ENCODE measurements at places on chromosomes 1 and 21.
A peak's percentile ranks its signal among the peaks of the same experiment; 100 is the strongest.

GRCh38 chr1:25161981-25162380, 70.3 kb downstream of the SYF2 start:
- no peak for DNase-seq

DNA sequence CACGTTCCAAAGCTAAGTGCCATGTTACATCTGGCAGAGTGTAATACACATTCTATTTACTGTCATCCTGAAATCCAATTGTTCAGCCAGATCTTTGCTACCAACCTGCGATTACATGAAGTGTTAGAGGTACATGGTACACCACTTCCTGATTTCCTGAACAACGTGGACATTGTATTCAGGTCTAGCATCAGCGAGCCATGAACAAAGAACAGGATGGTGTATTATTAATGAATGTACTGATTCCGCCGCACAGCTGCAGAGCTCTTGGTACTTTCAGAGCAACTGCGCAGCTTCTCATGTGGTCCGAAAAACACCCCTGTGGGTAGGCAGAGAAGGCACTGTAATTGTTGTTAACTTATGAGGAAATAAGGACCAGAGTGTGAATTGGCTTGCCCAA, 511.4 kb downstream of the AJAP1 start:
- DNase-seq = no peak

GRCh38 chr1:30726236-30726635, 2.9 kb upstream of the MATN1 start:
- DNase-seq = no peak

DNA sequence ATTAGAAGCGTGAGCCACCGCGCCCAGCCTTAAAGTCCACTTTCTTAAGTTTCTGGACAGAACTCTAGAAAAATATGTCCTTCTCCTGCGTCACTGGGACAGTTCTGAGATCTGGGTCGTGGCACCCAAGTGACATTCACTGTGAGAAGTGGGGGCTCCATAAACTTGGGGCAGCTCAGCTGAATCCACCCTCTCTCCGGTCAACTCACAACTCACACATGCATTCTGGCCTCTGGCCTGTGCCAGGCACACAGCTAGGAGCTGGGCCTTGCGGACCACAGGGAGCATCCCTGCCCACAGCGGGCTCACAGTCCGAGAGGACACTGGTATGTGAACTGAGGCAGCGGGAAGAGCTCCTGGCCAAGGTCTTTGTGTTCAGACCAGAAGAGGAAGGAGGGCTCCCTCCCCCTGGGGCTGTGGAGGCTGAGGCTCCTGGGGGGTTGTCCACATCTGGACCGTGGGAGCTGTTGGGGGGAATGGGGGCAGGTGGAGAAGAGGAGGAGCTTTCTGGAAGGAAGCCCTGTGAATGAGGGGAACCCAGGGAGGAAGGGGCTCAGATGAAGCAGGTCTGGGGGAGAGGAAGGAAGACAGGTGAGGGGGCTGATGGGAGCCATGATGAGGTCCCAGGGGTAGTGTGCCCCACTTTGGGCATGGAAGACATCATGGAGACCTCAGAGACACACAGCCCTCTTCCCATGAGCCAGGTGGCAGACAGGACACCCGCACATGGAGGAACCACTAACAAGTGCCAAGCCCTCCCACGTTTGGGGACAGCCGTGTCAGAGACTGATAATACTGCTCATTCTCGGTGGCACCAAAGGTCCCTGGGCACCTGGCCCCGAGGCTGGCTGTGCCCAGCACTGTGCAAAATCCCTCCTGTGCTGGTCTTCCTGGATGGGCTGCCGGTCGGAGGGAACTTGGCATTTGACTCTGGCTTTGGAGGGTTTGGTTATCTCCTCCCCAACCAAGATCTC, 191.0 kb upstream of the VAMP3 start:
- DNase-seq = no peak

DNA sequence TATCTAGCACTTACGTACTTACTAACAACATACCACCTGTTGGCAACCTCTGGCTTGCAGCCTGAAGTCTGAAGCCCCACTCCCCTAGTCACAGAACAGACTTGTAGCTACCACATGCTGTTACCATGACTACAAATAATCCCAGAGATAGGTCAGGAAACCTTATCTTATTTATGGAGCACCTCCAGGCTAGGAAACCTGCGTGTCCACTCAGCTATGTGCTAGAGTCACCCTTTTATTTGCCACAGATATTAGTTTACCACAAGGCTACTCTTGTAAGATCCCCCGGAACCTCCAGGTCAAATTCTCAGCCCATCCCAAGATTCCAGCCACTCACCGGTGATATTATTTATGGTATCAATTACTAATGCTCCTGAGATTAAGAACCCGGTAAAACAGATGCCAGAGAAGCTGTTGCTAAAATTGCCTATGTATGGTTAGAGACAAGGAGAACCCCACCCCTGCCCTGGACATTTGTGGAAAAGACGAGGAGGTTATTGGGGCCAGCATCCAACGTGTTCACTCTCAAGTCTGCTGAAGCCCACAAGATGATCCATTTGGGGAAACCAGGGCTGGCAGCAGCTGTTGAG, 116.5 kb downstream of the TBX15 start:
- no peak for DNase-seq

GRCh38 chr21:39156024-39156423, 27.2 kb downstream of the PSMG1 start:
- DNase-seq = no peak

DNA sequence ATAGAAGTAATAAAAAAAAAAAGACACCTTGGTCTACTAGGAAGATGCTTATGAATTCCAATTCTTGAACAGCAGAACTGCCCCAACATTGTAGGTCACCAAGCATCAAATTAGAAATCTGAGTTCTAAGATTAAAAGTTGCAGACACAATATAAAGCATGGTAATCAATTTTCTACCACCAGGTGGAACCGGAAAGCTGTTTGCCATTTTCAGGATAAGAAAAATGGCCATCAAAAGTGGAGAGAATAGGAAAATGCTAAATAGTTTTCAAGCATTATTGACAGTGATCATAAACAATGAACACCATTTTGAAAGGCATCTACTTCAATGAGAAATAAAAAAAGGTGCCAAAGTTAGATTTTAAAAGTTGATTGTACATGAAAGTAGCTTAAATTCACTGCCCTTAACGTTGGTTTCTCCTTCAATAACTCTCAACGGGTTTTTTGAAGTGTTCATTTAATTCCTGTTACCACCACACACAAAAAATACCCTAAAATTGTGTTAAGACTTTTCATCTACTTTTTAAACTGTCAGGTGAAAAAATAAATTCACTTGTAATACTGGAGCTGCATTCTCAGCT, 252.9 kb downstream of the KCNT2 start:
- DNase-seq = no peak

DNA sequence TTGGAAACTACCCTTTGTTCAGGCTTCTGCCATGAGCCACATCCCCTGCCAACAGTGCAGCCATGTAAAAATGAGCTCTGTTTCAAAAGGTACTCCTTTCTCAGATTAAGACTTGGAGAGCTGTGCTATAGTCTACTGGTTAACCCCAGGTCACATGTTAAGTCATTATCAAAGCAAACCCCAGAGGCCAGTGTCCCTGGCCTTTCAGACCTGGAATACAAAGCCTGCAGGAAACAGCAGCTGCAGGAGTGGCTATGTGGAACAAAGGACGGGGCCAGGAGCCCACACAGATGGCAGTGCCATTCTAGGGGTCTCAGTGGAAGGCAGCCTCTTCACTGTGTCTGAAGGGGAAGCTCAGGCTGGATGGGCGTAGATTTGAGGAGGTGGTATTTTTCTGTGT, 6.7 kb downstream of the ZNF496 start:
- DNase-seq = peak; percentile 95

- DNase-seq = no peak
These were observed 241.6 kb upstream of the DUSP10 start for GRCh38 chr1:221983444-221983843.

- DNase-seq = peak; percentile 47
These were observed 565 bp downstream of the WLS start for GRCh38 chr1:68231627-68232288.

DNA sequence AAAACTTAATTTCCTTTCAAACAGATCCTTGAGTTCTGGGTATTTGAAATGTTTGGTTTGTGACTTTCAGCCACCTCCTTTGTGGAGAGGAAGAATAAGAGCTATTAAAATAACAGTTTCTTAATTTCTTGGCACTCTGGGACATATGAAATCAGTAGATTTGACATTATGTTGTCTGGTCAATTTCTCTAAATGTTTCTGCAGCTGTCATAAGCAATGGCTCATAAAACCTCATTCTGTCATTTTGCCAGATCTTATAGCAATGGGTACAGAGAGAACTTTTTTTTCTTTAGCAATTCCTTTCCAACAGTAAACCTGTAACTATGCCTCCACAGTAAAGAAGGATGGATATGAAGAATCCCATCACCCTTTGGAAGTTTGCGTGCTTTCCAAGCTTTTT, 52.6 kb downstream of the LAMC1 start:
- DNase-seq = no peak

DNA sequence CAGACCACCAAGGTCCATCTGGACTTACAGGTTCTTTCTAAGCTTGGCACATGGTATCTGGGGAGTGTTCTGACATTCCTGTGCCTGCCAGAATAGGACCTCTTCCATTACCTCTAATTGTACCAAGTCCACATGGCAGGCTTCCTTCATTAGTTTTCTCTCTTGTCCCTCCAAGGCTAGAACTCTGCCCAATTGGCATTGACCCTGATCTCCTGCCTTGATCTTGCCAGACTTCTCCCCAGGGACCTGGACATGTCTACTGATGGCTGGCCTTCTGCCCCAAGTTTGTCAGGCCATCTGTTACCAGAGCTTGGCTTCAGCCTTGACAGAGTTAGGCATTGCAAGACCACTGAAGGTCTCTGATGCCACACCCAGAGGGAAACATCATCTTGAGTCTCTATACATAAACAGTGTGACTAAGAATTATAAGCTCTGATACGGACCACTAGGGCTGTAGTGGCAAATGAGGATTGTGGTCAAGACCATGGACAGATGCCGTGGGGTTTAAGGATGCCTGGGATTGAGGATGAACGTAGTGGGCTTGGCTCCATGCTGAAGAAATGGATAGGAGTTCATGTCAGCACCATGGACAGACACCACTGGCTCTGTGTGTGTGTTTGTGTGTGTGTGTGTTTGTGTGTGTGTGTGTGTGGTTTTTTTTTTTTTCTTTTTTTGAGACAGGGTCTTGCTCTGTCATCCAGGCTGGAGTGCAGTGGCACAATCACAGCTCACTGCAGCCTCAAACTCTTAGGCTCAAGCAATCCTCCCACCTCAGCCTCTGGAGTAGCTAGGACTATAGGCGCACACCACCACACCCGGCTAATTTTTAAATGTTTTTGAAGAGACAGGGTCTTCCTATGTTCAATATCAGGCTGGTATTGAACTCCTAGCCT, 19.5 kb upstream of the PSMB2 start:
- DNase-seq = no peak

DNA sequence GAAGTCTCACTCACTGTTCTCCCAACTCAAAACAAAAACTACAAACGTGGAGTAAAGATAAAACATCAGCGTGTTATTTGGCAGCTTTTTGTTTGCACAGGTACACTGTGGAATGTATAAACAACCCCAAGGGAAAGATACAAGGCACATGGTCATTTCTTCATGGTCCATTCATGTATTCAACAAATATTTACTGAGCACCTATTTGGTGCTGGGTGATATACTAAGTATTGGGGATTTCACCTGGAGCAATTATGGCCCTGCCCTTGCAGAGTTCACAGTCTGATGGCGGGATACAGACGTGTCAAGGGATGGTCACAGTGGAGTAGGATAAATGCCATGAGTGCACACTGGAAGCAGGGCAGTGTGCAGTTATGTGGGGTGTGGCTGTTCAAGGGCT, 136.1 kb downstream of the SPATA46 start:
- no peak for DNase-seq

- peak; percentile 54 for DNase-seq
These were observed 54.7 kb upstream of the ABCG1 start for GRCh38 chr21:42164064-42164789.

DNA sequence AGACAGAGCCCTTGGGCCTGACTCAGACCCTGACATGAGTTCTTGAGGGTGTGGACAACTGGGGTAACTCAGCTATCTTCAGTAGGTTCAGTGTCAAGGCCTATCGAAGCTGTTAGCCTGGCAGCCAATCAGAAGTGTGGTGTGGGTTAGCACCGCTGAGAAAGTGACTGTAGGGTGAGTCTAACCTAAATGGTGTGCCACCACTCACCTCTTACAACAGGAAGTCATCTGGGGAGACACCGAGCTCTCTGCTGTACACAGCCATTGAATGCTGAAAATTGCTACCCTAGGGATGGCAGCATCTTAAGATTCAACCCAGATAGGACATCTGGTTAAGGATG, 44.6 kb downstream of the RASSF5 start:
- DNase-seq = no peak

DNA sequence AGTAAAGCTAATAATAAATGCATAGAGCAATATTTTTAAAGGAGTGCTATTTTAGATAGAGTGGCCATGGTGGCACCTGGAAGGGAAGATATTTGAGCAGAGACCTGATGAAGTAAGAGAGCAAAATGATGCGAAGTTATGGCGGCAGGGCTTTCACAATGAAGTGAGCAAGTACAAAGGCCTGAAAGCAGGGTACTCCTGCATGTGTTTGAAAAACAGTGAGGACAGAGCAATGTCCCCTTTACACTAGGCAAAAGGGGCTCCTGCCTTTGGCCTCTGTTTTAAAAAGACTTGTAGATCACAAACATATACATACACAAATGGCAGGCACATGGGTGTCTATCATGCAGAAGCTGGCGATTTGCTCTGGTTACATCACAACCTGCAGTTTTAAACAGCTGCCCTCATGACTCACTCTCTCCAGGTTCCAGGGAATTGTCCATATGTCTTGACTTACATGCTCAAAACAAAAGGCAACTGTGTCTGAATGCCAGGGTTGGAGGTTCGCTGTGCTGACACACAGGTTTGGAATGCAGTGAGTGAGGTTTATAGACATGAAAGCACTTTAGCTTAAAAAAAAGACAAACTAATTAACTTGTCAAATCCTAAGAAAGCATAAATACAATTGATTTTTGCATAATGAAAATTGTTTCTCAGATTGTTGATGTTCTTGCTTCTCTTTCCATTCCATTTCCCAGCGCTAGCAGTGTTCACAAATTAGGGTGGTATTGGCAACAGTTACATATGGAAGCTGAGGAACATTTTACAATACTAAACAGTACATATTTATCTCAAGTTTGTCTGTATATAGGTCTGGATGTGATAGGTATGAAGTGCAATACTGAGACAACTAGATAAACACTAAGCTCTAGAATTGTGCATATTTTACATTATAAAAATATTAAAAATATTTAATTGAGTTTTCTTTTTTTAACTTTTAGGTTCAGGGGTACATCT, 313.9 kb downstream of the BARHL2 start:
- DNase-seq = peak; percentile 17

DNA sequence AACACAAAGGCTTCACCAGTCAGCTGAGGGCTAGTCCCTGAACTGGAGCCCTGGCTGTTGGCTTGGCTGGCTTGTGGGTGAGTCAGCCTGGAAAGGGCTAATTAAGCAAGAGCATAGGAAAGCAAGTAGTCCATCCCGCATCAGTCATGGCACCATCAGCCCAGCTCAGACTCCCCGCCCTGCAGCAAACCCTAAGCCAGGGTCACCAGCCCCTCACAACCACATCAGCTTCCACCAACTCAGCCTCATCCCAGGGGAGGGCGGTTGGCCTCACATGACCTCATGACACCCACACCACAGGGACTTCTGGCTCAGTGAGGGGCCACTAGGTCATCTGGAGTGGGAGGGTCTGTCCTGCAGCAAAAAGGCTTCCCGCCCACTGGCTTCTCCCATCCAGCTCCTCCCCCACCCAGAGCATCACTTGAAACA, 7.0 kb upstream of the SPATC1L start:
- no peak for DNase-seq

- no peak for DNase-seq
These were observed 73.7 kb upstream of the RAB4A start for GRCh38 chr1:229197265-229197585.

GRCh38 chr21:45408801-45409261, 3.9 kb downstream of the COL18A1 start:
- no peak for DNase-seq

All from NCI-H146 (cell line).